ENCODE measurements at places on chromosomes 2 and 18. TPM values are rescaled to one million over a fixed set of nuclear protein-coding genes. Genes with fewer than 3 reads are reported as not detected.

CXCR1 gene
- not detected for total RNA-seq

DNA sequence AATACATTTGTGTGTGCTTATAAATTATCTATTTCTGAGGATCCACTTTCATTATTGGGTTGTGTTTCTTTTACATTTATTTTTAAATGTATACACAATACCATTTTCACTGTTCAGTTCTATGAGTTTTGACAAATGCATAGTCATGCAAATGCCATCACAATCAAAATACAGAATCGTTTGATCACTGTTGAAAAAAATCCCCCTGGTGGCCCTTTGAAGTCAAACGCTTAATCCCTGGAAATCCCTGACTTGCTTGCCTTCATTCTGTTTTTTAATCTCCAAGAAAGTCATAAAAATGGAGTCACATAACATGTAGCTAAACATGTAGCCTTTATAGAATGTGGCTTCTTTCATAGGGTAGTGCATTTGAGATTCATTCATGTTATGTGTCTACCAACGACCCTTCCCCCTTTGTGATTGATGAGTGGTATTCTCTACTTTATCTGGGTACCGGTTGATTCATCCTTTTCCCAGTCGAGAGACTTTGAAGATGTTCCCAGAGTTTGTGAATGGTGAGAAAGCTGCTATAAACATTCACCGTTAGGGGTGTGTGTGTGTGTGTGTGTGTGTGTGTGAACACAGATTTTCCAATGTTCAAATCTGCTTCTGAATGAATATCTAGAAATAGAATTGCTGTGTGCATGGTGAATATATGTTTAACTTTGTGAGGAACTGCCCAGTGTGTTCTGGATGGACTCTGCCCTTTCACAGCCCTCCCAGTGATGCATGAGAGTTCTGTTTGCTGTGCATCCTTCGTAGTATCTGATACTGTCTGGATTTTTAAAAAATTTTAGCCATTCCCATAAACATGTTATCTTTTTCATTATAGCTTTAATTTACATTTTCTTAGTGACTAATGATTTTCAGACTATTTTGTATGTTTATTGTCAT lies 173.6 kb downstream of the GALR1 start:
- no peak for DNase-seq

GRCh38 chr2:10338270-10339188 lies 35.8 kb downstream of the HPCAL1 start:
- no peak for DNase-seq

UGT1A4 gene
- not detected for total RNA-seq

GLI2 gene
- 45.9 TPM for total RNA-seq

DNA sequence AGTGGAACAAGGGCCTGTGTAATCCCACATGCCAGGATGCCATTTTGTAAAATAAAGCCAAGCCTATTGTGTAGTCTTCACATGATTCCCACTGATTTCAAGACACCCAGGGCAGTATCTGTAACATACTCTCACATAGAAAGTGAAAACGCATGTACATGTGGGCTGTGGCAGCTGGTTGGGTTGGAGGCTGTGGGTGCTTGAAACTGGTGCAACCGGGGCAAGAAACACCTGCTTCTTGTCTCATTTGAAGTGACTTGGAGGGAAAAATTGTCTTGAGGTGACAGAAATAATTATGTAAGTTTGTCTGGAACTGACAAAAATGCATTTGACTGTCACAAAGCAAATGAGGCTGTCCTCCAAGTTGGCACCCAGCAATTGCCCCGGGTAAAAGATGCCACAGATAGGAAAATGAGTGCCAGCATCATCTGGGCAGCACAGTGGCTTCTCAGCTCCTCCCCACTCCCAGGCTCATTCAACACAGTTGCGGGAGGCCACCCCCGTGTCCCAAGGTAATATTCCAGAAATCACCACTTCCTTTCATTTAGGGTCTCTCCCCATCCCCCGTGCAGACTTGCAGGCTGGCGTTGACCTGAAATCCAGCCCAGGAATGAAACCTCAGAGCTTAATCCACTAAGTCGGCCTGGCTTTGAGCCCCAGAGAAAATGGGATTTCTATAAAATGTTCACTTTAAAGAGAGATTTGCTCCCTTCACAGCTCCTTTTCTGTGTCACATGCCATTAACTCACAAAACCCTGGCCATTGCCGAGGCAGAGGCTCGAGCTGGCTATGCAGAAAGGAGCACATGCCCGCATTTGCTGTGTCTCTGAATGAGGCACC lies 293.9 kb upstream of the PARD3B start:
- no peak for DNase-seq

DNA sequence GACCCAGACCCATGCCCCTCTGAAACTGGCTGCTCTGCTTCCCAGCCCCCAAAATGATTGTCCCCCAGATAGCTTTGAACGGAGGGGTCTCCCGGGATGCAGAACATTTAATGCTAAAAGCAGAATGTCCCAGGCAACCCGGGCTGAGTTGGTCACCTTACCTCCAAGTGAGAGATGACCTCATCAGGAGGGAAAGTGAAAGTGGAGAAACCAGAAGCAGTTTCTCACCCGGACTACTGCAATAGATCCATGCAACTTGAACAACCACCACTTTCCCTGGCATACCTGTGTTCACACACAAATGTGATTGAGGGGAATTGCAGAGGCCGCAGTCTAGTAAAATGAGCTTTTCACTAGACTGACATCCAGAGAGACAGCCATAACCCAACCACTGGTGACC lies 75.3 kb upstream of the NPAS2 start:
- DNase-seq: no peak

AGXT gene
- 0.16 TPM for total RNA-seq

DNA sequence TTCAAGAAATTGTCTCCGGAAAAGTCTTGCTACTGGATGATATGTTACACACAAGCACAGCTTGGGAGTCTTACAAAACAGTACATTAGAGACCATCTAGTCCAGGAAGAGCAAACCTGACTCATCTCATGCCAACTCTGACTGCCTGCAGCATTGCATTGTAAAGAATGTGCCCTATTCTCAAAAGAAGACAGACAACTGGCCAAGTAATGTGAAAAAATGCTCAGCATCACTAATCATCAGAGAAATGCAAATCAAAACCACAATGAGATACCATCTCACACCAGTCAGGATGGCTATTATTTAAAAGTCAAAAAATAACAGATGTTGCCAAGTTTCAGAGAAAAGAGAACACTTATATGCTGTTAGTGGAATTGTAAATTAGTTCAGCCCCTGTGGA lies 42.7 kb upstream of the GORASP2 start:
- DNase-seq: no peak

ESCO1 gene
- total RNA-seq: 35.5 TPM

DNA sequence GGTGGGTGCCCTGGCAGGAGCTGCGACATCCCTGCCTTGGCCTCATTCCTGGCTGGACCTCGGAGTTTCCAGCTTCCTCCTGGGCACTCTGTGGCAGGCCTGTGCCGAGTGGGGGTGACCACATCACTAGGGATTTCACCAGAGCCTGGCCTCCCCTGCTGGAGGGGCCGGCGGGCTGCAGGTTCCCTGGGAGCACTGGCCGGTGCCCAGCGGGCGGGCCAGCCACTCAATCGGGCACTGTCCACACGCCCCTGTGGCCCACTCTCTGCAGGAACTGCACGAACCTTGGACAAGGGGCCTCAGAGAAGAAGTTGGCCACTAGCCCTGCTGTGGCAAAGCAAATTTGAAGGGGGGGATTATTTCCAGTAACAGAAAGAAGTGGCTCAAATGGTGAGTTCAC lies 110.7 kb upstream of the APCDD1 start:
- DNase-seq: no peak

DNA sequence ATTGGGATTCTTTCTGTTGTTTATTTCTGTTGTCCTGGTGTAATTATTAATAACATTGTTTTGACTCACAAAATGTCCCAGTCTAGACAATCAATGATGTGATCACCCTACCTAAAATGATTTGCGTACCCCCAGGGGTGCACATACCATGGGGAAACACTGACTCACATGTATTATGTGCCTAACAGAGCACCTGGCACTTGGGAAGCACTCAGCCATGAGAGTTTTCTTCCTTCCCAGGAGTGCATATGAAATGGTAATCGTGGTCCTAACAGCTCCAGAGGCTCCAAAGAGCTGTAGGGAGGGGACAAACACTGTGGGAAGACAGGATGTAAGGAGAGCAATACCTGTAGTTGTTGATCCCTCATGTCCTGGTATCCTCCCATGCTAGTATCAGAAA lies 187.8 kb upstream of the ERBB4 start:
- no peak for DNase-seq

- no peak for DNase-seq
Measured at GRCh38 chr2:178536037-178536436, 55.8 kb downstream of the PLEKHA3 start.

DNA sequence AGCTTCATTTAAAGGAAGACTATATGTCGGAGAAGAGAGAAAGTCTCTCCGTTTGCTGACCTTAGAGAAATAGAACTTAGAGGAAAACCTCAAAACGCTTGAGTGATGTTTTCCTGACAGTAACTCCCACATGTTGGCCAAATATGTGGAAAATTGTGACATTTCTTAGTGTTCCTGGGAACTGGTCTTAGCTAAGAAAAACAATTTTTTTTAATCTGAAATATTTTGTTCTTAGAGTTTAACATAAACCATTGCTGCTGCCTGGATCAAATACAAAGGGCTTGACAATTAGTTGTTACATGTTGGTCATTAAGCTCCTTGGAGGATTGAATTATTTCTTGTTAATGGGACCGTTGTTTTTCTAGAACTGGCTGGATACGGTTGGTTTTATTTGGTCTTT lies 16.3 kb downstream of the DYNC2LI1 start:
- DNase-seq: no peak

DNAH7 gene
- total RNA-seq: 0.23 TPM

REG3A gene
- not detected for total RNA-seq
